ENCODE measurements at places on chromosomes 4 and X. TPM values are rescaled to one million over a fixed set of nuclear protein-coding genes. Genes with fewer than 3 reads are reported as not detected.

GRCh38 chr4:22942920-22943559 lies 250.3 kb downstream of the GBA3 start:
- no peaks in the 10 kb centered on the region for H3K36me3 ChIP-seq
- DNase-seq: no peak
- peaks cover 2% of the 10 kb centered on the region for H3K27me3 ChIP-seq
- no peaks in the 10 kb centered on the region for H3K4me1 ChIP-seq
- H3K4me3 ChIP-seq: no peak overlapping the region

GRCh38 chr4:111410571-111410970 lies 734.7 kb upstream of the FAM241A start:
- no peak overlapping the region for H3K27ac ChIP-seq
- DNase-seq: no peak
- no peaks in the 10 kb centered on the region for H3K27me3 ChIP-seq
- no peak overlapping the region for H3K4me3 ChIP-seq

DNA sequence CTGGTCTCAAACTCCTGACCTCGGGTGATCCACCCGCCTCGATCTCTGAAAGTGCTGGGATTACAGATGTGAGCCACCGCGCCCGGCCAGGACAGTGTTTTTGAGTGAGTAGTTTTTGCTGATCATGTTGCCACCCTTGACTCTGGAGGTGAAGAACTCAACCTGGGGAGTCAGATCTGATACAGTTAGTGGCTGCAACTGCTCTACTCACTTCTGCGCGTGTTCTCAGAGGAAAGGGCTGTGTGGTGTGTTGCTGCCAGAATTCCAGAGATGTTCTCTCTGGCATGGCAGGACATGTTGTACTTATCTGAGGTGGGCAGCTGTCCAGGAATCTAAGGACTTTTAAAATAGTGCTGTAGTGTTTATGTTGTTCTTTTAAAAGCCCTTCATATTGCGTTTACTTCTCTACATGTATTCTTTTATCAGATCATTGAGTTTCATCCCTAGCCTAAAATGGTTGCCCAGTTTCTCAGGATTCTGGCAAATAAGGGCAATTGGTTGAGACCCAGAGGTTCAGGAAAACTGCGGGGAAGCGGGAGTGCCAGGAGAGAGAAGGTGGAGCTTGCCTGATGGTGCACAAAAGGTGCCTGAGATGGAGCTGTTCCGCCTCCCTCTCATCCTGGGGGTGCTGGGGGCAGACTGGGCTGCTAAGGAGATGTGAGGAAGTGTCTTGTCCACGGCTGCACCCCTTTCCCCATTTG lies 97.7 kb downstream of the ARHGAP10 start:
- no peaks in the 10 kb centered on the region for H3K36me3 ChIP-seq
- H3K27me3 ChIP-seq: no peaks in the 10 kb centered on the region
- H3K4me3 ChIP-seq: no peak overlapping the region

DNA sequence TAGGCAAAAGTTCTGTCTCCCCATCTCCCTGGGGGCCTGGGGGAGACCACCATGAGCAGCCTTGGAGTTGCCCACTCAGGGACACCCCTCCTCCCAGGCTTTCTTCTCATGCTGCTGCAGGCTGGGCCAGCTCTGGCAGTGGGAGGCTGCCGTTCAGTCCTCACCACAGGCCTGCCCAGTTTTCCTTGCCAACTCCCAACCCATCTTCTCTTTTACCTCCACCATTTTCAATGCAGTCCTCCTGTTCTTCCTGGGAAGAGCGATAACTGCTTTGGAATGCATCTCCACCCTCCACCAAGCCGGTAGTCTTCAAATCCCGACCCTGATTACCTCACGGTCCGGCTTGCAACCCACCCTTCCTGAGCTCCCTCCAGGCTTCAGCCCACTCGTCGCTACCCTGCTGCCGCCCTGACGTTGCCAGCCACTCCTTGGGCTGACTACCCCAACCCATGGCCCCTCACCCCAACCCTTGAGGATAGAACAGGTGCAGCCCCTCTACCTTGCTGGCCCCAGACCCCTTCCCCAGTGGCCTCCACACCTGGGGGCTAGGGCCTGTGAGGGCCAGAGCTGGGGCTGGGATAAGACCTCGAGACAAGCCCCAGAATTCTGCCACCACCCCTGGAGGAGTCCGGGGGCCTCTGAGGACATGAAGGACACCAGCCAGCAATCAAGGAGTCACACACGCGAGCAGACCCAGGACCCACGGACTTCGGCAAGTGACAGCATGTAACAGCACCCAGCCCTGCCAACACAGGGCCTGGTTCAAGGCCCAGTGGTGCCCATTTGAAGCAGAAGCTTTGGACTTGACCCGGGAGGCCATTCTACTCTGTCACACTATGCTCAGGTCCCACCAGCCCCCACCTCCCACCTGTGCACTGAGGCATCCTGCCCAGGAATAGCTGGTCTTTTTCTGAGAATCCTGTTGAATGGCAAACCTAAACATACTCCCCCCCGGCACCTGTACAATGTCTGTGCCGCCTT lies 9.2 kb downstream of the WDR1 start:
- H3K4me1 ChIP-seq: peaks cover 100% of the 10 kb centered on the region
- H3K27ac ChIP-seq: peak overlapping the region; percentile 90
- H3K27me3 ChIP-seq: no peaks in the 10 kb centered on the region
- no peak for DNase-seq
- no peak overlapping the region for H3K4me3 ChIP-seq

Gene CT45A1
- not detected for total RNA-seq

DNA sequence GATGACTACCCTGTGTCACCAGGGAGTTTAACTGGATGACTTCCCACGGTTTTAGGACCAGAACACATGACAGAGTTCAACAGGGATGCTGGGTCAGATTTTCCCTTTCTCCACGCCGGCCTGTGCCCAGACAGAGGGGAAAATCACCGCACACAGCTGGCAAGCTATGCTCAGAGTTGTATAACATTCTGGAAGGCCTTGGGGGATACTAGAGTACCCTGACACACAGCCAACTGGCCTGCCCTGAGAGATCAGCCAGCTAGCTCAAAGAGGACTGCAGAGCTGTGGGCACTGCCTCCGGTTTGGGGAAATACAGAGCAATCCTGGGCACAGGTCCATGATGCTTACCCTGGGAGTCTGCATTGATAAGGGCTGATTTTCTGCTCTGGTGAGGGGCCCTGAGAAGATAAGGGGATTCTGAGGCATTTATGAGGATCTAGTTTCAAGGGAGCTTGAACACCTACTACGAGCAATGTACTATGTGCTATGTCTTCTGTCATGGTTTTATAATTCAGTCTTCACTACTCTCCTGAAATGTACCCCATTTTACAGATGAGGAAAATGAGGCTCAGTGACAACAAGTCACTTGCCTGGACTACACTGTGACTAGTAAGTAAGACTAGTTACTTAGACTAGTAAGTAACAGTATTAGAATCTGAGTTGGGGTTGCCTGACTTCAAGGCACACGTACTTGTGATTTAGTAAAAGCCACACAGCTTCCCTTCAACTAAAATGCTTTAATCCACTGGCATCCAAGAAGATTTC lies 14.7 kb downstream of the C4orf54 start:
- no peak overlapping the region for H3K27ac ChIP-seq
- no peak for DNase-seq
- H3K4me3 ChIP-seq: no peak overlapping the region
- H3K27me3 ChIP-seq: peaks cover 4% of the 10 kb centered on the region
- H3K4me1 ChIP-seq: no peaks in the 10 kb centered on the region

- no peak overlapping the region for H3K27ac ChIP-seq
- no peaks in the 10 kb centered on the region for H3K36me3 ChIP-seq
- H3K4me1 ChIP-seq: no peaks in the 10 kb centered on the region
- H3K4me3 ChIP-seq: no peak overlapping the region
Observed at GRCh38 chr4:165737309-165737972, 135.6 kb upstream of the TLL1 start.

DNA sequence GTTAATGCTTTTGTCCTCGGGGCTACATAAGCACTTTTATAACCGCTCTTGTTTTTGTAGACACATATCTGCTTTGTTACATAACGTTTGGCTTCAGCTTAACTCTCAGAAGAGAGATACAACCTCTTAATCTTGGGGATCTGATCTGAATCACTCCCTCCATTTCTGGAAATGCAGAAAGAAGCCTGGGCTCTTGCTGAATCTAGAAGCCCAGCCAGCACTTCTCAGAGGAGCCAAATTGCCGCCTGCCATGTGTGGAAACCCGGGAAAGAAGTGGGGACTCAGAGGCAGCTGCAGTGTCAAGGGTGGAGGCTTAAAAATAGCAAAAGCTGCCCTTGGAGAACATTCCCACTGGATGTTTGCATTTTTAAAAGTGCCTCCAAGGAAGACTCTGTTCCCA lies 69.3 kb upstream of the LDB2 start:
- no peaks in the 10 kb centered on the region for H3K27me3 ChIP-seq
- H3K4me1 ChIP-seq: no peaks in the 10 kb centered on the region
- no peak for DNase-seq

- no peak overlapping the region for H3K27ac ChIP-seq
- peak; percentile 47 for DNase-seq
- H3K4me3 ChIP-seq: peak overlapping the region; percentile 79
- H3K27me3 ChIP-seq: no peaks in the 10 kb centered on the region
- H3K36me3 ChIP-seq: no peaks in the 10 kb centered on the region
Observed at GRCh38 chrX:47623540-47624027, 3.9 kb upstream of the SYN1 start.

GRCh38 chr4:3062471-3062870 lies 11.9 kb downstream of the HTT-AS start:
- no peak overlapping the region for H3K4me3 ChIP-seq
- no peaks in the 10 kb centered on the region for H3K36me3 ChIP-seq
- H3K4me1 ChIP-seq: no peaks in the 10 kb centered on the region
- no peaks in the 10 kb centered on the region for H3K27me3 ChIP-seq
- no peak for DNase-seq

Gene MAOA
- 0.26 TPM for total RNA-seq

- no peaks in the 10 kb centered on the region for H3K4me1 ChIP-seq
- no peak overlapping the region for H3K27ac ChIP-seq
- no peaks in the 10 kb centered on the region for H3K27me3 ChIP-seq
- DNase-seq: no peak
Observed at GRCh38 chrX:22616867-22617266, 344.2 kb downstream of the CBLL2 start.

- no peaks in the 10 kb centered on the region for H3K36me3 ChIP-seq
- H3K27me3 ChIP-seq: no peaks in the 10 kb centered on the region
Observed at GRCh38 chr4:136637071-136637777, 895.1 kb downstream of the PCDH18 start.

GRCh38 chrX:109632906-109633504 lies 8.0 kb upstream of the KCNE5 start:
- no peaks in the 10 kb centered on the region for H3K27me3 ChIP-seq
- H3K27ac ChIP-seq: no peak overlapping the region
- H3K36me3 ChIP-seq: peaks cover 3% of the 10 kb centered on the region
- no peak for DNase-seq

DNA sequence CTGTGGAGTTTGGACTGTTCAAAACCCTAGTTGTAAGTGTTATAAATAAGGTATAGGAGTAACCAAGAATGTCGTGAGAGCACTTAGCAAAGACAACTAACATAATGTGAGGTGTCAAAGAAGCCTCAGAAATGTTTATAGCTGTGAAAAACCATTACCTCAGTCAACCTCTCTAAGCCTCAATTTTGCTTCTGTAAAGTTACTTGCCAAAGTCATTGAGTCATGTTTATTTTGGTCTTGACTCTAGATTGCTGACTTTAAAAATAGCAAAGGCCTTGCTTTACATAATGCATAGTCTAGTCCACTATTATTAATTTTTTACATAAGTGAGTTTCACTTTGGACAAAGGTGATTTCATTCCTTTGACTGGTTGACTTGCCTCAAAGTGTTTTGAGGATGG lies 257.6 kb upstream of the CXXC4 start:
- DNase-seq: no peak
- no peak overlapping the region for H3K4me3 ChIP-seq
- no peaks in the 10 kb centered on the region for H3K36me3 ChIP-seq
- no peaks in the 10 kb centered on the region for H3K27me3 ChIP-seq
- H3K4me1 ChIP-seq: no peaks in the 10 kb centered on the region

DNA sequence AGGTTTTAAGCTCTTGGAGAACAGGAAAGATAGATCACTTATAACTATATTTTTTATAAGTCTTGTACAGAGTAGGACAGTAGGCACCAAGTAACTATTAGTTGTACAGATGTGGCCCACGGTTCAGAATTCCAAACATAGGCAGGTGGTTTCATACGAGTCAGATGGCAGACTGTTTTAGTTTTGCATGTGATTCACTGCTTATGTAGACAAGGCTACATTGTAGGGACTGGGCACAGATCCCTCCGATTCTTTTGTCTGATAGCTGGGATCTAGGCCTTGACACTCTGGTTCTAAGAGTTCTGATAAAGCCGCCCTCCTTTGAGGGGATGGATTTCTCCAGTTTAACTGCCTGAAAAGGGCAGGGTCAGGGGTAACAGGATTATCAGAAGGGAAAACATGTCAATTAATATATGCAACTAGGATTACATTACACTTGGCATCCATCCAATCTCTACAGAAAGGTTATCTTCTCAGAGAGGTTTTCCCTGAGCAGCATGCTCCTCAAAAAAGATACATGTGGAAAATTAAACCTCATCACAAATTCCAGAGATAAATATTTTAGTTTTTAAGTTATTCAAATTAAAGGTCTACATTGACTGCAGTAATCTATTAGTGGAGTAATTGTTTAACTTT lies 87.8 kb downstream of the SPRY1 start:
- H3K4me3 ChIP-seq: no peak overlapping the region
- no peak for DNase-seq
- peaks cover 14% of the 10 kb centered on the region for H3K4me1 ChIP-seq
- H3K27ac ChIP-seq: no peak overlapping the region

Gene SETD7
- 12.5 TPM for total RNA-seq

- H3K27ac ChIP-seq: no peak overlapping the region
- H3K36me3 ChIP-seq: peaks cover 3% of the 10 kb centered on the region
- no peak overlapping the region for H3K4me3 ChIP-seq
- H3K27me3 ChIP-seq: peaks cover 16% of the 10 kb centered on the region
- DNase-seq: no peak
Observed at GRCh38 chr4:123631786-123632692, 235.4 kb downstream of the SPRY1 start.

Gene GAB3
- 1.0 TPM for total RNA-seq

Gene PCDH11X
- not detected for total RNA-seq

Gene EMCN
- total RNA-seq: not detected

GRCh38 chr4:121208244-121209007 lies 44.3 kb upstream of the TNIP3 start:
- peaks cover 12% of the 10 kb centered on the region for H3K4me1 ChIP-seq
- no peaks in the 10 kb centered on the region for H3K27me3 ChIP-seq

- DNase-seq: no peak
- peaks cover 3% of the 10 kb centered on the region for H3K4me1 ChIP-seq
- H3K4me3 ChIP-seq: no peak overlapping the region
Observed at GRCh38 chr4:78735697-78736096, 40.5 kb upstream of the BMP2K start.

Data from activated naive CD4-positive, alpha-beta T cell treated with anti-CD3 and anti-CD28 coated beads for 36 hours (primary cell).